T-helper 2 cell (primary cell): ENCODE measurements at places on chromosomes 13 and 19.

DNA sequence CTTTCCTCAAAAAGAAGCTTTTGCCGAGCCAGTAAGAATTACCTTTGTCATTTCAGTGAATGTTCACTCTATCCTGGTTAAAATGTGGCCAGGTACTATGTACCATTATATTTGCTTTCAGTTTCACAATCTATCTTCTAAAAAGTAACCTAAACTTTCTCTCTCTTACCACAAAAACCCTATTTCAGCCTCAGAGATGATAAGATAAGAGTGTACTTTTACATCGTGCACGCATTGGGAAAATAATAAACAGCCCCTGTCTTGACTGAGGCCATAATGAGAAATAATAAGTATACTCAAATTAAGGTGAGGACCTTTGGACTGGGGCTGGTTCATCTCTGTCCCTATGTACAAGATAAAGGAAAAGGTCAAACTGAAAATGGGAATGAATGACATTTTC lies 77.7 kb downstream of the ZNF726 start:
- DNase-seq: peak; percentile 8

- DNase-seq: no peak
Observed at GRCh38 chr13:41409611-41410010, 47.7 kb upstream of the RGCC start.

DNA sequence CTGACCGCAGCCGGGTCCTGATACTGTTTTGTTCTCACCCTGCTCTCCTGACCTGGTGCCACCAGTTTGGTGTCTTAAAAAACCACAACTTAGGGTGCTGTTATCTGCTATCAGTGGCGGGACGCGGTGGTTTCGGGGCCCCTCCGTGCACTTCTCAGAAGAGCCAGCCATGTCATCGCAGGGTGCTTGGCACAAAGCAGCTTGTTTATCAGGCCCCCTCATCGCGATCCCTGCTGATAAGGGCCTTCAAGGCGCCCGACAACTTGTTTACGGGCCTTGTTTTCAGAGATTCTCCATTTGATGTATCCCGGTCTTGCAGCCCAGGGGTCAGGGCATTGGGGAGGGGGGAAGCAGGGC lies 58.1 kb upstream of the KLF2 start:
- DNase-seq: peak; percentile 99

GRCh38 chr19:48283908-48284307 lies 14.0 kb downstream of the ZNF114 start:
- no peak for DNase-seq

DNA sequence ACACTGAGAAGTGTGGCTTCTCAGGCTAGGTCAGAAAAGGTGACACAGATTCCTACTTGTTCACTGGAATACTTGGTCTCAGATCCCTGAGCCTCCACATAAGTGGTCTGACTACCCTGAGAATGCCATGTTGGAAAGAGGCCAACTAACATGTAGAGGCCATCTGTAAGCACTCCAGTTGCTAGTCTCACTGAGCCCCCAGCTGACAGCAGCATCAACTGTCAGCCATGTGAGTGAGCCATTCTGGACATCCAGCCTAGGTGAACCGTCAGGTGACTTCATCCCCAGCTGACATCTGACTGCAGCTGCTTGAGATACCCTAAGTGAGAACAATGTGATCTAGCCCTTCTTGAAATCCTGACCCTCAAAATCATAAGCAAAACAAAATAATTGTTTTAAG lies 18.1 kb upstream of the ARL11 start:
- DNase-seq: no peak

GRCh38 chr13:26061256-26061655 lies 9.4 kb upstream of the SHISA2 start:
- DNase-seq: no peak

GRCh38 chr19:35742121-35742724 lies at the start of gene IGFLR1:
Gene IGFLR1, minus strand, starts transcription at chr19:35742452. Its CDS starts 1,272 bp downstream, at chr19:35741180.
- peak; percentile 55 for DNase-seq

GRCh38 chr19:43748685-43749084 lies 6.1 kb downstream of the SMG9 start:
- DNase-seq: no peak

GRCh38 chr13:85316506-85317025 lies 482.7 kb downstream of the SLITRK6 start:
- no peak for DNase-seq
